ENCODE measurements at places on chromosomes 4 and X.

- DNase-seq, result no peak
Measured at GRCh38 chrX:68203646-68204045, 229.6 kb downstream of the OPHN1 start.

DNA sequence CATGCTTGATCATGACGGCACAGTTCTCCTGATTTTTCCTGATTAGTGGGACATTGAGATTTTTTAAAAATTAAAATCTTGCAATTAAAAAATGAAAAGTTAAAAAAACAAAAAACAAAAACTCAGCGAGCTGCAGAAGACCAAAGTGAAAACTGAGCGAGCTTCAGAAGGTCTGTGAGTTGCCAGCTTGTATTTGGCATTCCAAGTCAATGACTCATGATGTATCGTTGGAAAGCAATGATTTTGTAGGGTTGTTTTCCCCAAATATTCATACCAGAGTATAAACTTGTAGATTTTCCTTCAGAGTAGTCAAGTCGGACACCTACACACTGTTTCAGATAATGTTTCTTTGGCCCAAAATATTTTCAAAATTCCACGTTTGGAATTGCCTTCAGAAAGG lies 76.9 kb downstream of the LRRC66 start:
- no peak for DNase-seq

GRCh38 chr4:1384675-1385372 lies 21.4 kb downstream of the NKX1-1 start:
- DNase-seq, result no peak

DNA sequence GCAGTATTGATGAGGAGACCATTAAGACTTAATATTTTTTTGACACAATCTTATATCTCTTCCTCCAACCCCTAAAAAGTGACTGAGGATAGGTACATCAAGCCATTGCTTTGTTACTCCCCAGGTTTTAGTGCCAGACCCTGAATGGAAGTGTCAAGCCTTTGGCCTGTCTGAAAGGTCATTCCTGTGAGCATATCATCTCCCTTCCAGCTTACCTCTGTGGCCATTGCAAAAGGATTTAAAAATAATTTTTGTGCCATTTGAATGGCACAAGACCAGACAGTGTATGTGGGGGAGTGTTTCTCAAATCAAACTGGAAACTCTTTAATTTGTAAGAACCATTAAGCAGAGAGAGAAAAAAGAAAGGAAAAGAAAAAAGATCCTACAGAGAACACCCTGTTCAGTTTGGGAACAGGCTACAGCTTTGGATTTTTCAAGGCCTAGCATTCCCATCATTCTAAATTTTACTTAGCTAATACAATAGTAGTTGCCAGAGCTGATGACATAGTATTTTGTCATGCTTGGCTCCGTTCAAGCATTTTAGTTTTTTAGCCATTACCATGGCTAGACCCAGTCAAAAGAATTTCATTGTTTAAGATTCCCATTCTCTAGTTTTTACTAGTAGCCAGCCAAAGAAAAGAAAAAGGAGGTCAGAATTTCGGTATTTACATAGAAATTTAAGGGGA lies 49.6 kb downstream of the HPF1 start:
- DNase-seq, result no peak

DNA sequence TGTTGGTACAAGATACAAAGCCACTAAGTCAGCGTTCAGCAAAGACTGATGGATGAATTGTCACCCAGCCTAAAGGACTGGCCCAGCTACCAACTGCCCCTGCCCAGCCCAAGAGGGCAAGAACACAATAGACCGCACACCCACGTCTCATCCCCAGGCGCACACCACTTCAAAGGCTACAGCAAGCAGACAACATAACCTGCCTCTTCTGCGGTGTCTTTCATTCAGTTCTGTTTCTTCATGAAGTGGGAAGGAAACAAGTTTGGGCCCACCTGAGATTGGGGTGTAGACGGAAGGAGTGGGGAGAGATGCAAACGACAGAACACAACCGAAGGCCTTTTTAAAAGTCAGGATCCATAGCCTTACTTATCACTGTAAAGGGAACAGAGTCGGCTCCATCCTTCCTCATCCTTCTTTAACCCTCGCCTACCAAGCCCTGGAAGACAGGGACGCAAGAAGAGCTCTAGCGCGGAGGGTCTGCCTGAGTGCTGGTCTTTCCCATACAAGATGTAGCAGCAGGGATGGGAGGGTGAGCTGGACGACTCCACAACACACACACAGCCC lies 691 bp downstream of the SCARB2 start:
- DNase-seq, result peak; percentile 49

DNA sequence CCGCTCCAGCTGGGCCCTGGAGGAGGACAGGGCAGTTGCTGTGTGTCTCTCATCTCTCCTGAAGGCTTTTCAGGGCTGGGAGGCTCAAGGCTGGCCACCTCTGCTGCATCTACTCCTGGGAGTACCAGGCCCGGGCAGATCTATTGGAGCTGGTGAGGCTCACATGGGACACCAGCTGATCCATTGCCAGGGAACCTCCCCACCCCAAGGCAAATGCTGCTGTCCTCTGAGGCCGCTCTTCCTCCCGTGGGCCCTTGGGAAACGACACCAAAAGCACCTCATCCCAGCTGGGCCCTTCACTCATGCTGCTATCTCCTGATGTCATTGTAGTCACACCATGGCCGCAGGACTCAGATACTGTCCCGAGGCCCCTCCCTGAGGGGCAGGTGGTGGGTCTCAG lies 3.6 kb downstream of the UBL4A start:
- no peak for DNase-seq

- peak; percentile 62 for DNase-seq
Measured at GRCh38 chr4:1026115-1026514, 14.7 kb downstream of the FGFRL1 start.

- no peak for DNase-seq
Measured at GRCh38 chr4:180913750-180914149, 1329.5 kb upstream of the TENM3 start.

DNA sequence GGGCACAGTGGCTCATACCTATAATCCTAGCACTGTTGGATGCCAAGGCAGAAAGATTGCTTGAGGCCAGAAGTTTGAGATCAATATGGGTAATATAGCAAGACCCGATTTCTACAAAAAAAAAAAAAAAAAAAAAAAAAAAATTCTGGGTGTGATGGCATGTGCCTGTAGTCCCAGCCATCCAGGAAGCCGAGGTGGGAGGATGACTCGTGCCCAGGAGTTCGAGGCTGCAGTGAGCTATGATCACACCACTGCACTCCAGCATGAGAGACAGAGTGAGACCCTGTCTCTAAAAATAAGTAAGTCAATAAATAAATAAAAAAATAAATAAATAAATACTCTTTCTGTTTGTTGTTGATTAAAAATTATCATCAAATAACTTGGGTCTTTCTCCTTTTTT lies 62.4 kb upstream of the BMPR1B start:
- DNase-seq, result no peak

DNA sequence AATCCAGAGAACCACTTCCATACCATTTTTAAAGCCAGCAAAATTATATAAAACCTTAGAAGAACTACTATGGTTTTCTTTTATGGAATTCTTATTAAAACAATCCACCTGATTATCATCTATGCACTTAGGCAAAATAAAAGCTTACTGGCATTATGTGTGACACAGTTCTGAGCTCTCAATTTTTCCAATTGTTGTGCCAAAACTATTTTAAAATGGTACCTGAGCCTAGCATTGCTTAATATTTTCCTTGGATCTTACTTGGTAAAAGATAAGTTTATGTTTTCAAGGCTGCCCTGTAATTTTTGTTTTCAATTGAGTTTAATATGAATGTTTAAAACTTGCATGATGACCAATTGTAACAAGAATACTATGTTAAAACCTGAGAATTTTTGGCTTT lies 201.3 kb downstream of the MAD2L1 start:
- DNase-seq, result no peak

DNA sequence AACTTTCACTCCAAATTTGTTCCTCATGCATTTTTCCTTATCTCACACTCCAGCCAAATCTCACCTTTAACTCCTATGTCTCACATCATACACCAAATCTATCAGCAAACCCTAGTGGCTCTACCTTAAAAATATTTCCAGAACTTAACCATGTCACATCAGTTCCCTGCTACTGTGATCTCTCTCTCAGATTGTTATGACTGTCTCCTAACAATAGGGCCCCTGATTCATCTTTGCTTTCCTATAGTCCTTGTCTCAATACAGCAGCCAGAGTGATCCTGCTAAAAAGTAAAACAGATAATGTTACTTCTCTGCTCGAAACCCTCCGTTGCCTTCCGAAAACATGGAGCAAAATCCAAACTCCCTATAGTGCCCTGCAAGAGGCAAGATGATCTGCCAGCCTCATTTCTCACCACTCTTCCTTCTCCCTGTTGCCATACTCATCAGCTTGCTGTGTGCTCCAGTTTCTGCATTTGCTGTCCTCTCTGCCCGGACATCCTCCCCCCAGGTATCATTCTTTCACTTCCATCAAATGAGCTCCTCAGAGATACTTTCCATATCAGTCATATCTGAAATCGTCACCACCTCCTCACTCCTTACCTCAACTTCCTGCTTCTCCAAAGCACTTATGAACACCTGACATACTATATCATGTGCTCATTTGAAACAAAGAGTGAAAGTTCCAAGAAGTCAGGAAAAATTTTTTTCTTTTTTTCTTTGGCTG lies 293.4 kb upstream of the NR3C2 start:
- no peak for DNase-seq

DNA sequence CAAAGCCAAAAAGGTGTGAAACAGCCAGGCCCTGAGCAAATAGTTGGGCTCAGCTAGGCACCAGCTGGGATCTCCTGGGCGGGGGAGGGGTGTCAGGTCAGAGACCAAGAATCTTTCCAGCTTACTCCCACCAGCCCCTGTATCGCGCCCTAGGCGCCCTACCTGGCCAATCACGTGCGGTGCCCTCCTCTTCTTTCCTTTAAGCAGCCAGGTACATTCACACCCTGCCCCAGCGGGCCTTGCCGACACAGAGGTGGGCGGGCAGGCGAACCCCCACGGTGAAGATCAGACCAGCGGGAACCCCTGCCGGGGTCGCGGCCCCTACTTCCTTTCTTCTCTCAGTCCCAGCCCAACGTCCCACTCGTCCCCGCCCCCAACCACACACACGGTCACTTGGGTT lies 9.1 kb downstream of the ARHGAP36 start:
- DNase-seq, result no peak

- no peak for DNase-seq
Measured at GRCh38 chrX:121254336-121254735, 206.9 kb downstream of the GLUD2 start.

GRCh38 chr4:55173580-55173979 lies 48.2 kb upstream of the KDR start:
- no peak for DNase-seq

DNA sequence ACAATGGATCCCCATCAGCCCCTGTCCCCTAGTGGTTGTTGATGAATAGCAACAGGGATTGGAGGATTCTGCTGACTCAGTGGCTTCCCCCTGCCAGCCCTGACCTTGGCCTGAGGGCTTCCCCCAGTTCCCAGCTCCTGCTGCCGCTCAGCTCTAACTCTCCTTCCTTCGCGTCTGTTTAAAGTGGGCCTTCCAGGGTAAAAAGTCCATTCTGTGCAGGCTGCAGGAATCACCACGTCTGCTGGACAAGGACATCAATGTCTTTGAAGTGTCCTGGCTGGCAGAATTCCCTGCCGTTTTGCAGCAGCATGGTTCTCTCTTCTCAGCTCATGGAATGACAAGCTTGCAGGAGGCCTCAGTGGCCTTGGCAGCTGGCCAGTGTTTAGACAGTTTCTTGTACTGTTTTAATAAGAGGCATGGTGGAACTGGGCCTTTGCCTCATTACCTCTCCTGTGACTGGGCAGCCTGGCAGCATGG lies 152.5 kb upstream of the STX18 start:
- no peak for DNase-seq

DNA sequence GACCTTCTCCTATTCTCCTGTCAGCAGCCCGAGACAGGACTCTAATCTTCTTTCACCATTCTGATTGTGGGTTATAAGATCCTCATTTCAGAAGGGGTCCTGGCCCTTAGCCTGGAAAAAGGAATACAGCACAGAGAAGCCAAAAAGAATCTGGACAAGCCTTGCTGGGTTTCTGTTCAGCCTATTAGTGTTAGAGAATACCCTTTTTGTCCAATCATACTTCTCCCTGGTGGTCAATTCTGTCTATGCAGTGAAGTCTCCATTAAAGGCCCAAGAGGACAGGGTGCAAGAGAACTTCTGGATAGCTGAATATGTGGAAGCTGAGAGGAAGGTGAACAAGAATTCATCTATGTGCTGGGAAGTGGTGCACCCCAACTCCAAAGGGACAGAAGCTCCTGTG lies 105.7 kb upstream of the AGA start:
- no peak for DNase-seq

GRCh38 chr4:121150003-121150402 lies 14.1 kb downstream of the TNIP3 start:
- DNase-seq, result no peak

- DNase-seq, result no peak
Measured at GRCh38 chrX:123256378-123256777, 72.3 kb downstream of the GRIA3 start.

GRCh38 chrX:120262859-120263708 lies 12.5 kb downstream of the ZBTB33 start:
- DNase-seq, result no peak

GRCh38 chr4:172489861-172490260 lies 676.7 kb downstream of the GALNTL6 start:
- DNase-seq, result no peak

GRCh38 chrX:42686296-42686695 lies 91.7 kb downstream of the PPP1R2C start:
- DNase-seq, result no peak

GRCh38 chrX:1126738-1127137 lies 85.7 kb downstream of the CRLF2 start:
- no peak for DNase-seq

Data from activated CD8-positive, alpha-beta memory T cell treated with anti-CD3 and anti-CD28 coated beads, Interleukin-2, amount 10 ng/mL, durations not matched to agents 7 days and 5 days (primary cell).